ELF-1 (cell line): ENCODE measurements at places on chromosomes 11 and 22.

- no peak for DNase-seq
Measured at GRCh38 chr11:92830377-92831155, 138.9 kb upstream of the MTNR1B start.

- peak; percentile 22 for DNase-seq
Measured at GRCh38 chr11:10233581-10233980, 60.4 kb downstream of the SBF2 start.

DNA sequence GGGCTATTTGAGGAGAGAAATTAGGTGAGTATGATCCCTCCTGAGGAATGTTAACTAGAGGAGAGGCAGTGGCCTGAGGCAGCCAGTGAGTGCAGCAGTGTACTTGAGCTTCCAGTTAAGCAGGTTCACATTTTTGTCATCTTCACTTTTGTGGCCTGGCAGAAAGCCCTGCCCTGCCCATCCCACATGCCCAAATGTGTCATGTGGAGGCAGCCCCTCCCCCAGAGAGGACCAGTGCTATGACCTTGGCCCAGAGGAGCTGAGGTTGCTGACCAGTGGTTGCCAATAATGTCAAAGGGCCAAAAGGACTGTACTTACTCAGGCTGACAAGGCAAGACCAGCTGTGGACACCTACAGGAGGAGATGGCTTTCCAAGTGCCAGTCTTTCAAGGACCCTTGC lies 17.6 kb upstream of the GRK2 start:
- peak; percentile 83 for DNase-seq

DNA sequence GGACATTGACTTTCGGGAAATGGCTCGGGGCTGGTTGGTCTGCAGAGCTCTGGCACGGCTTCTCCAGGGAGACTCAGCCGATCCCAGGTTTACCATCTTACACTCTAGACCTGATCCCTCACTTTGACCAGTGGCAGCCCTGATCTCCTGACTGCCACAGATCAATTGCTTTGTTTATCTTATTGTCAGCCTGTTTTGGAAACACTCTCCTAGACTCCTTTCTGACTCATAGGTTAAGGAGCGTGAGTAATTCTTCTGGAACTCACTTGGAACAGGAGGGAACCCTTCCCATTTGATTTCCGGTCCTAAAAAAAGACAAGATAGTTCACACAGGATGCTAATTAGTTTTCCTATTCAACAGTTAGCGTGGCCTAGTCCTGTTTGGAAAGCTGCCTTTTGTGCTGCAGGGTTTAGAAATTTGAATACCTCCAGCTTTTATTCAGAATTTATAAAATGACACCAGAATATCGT lies 16.0 kb upstream of the BMAL1 start:
- peak; percentile 82 for DNase-seq

- peak; percentile 94 for DNase-seq
Measured at GRCh38 chr22:43883012-43883661, 8.7 kb downstream of the PNPLA5 start.

DNA sequence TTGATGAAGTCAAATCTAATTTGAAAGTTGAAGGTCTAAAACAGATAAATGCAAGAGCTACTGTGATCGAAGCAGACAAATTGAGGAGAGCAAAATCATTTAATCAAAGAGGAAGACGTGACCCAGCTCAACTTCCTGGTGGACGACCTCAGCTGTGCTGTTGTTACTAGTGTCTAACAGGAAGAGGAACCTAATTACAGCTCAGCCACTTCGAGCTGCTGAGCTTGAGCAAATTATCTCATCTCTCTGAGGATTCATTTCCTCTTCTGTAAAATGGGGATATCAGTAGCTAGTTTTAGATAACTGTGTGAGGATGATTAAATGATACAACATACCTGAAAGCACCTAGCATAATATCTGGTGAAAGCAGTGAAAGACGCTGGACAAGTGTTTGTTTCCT lies 48.6 kb upstream of the OLFML1 start:
- no peak for DNase-seq

DNA sequence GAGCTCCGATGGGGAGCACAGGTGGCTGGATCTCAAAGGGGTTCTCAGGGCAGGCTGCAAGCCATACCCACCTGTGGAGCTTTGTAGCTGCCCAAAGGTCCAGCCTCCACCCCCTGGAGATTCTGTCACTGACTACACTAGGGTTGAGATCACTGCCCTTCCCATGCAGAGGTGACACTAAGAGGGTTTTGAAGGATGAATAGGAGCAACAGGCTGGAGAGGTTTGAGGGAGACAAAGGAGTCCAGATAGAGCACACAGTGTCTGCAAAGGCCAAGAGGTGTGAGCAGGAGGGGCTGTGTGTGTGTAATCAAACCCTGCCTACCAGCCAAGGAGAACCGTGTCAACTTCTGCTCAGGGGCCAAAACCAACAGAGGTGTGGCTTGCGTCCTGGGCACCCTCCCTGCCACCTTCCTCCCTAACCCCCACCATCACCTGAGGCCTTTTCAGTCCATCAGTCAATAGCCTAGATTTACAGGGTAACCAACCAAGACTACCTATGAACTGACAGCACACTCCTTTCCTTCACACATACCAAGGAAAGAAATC lies 43.0 kb upstream of the WNT11 start:
- no peak for DNase-seq

- no peak for DNase-seq
Measured at GRCh38 chr11:26742966-26743365, 21.1 kb upstream of the SLC5A12 start.

DNA sequence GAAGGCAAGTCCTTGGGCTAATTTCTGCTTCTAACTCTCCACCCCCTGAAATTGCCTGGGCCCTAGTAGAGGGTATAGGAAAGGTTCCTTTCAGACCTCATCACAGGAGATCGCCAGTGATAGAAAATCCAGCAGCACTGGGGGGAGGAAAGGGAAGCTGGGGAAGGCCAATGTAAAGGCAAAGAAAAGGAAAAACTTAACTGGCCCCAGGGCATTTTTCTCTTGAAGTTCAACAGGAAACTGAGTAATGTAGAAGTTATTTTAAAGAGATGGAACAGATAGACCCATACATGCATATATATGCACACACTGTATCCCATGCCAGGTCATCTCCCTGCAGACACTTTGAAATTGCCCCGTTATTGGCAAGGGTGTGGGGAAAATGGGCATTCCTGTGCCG lies 134.0 kb downstream of the TRIM44 start:
- no peak for DNase-seq

DNA sequence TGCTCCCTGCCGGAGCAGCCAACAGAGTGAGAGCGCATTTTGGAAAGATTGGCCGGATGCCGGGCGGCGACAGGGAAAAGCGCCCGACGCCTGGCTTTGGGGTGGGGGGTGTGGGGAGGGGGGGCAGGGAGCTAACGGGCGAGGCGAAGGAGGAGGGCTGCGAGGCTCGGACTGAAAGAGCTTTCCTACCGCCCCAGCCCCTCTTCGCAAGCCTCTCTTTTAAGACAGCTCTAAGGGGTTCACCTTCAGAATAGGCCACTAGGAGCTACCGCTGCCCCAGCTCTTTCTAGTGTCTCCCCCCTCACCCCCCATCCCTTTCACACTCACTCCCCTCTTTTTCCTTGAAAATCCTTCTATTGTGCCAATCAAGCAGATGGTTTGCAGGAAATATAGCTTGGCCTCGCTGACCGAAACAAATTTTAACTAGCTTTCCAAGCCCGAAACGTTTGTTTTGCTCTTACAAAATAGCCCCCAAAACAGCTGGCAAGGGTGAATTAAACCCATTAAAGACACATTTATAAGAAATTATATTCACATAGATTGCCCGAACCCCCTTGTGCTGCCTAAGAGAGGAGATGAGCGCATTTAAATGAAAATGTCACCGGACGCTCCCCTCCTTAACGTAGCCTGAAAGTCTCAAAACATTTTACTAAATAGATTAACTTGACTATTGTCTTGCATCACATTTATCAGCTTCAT lies 3.7 kb upstream of the DBX1 start:
- no peak for DNase-seq

GRCh38 chr11:110077831-110078325 lies 15.3 kb upstream of the ZC3H12C start:
- DNase-seq: peak; percentile 26

DNA sequence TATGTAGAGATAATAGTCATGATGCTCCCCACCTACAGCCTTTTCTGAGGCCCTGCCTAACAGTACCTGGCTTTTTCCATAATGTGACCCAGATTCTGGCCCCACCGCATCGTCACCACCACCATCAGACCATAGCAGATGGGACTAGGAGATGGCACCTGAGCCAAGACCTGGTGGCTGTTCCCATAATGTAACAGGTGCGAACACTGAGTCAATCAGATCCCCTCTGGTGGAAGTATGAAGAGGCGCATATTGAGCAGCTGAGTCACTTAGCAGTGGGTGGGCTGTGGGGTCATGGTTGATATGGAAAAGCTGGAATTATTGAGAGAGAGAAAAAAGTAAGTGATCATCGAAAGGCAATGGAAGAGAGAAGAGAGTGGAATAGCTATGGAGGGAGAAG lies 578.0 kb upstream of the CADM1 start:
- no peak for DNase-seq

DNA sequence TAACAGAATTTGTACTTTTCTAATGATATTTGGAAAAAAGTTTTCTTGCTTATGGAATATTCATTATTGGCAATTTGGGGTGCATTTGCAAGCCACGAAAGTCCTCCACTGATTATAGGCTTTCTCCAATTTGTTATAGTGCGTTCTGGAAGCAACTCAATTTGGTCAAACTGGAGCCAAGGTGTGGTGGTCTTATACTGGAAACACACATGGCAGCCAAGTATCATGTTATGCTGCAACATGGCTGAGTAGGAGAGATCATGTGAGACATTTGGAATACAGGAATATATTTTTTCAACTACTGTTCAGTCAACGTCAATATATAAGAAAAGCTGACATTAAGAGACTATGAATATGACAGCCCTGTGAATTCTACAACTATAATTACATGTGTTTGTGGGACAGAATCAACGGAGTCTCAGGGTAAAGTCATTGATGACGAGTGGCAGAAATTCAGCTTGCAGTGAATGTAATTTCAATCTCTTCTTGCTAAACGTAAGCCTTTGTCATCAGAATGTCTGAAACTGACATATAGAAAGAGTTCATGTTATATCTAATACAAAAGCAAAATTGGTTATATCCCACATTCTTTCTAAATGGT lies 83.8 kb upstream of the FIBIN start:
- DNase-seq: no peak

GRCh38 chr22:37806409-37807333 lies 1.1 kb upstream of the GCAT start:
- DNase-seq: peak; percentile 60

DNA sequence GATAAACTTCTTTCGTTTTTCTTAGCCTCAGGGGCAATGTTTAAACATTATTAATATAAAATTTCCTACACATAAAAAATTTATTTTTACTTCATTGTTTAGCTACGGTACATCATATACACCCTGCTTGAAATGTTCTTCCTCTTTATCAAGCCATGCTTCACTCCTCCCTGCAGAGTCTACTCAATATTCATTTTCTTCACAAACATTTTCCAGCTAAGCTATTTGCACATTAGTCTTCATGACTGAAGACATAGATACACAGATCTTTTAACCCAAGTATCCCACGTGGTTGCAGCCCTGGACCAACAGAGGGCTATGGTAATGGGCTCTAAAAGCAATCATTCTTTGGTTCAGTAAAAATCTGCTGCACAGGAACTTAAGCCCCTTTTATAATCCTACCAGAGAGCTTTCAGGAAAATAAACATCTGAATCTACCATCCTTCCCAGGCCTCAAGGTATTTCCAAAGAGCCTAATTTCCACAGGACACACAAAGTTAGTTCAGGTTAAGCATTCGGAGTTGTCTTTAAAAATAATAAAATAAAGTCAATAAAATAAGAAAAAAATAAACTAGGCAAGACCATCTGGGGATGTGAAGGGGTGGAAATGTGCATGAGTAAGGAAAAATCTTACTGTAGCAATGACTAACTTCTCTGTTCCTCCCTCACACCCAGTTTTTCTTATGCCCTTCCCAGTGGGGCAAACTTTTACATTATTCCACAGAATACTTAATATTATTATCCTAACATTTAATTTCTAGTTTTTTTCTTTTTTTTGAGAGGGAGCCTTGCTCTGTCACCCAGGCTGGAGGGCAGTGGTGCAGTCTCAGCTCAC lies 21.6 kb upstream of the OR6X1 start:
- no peak for DNase-seq

DNA sequence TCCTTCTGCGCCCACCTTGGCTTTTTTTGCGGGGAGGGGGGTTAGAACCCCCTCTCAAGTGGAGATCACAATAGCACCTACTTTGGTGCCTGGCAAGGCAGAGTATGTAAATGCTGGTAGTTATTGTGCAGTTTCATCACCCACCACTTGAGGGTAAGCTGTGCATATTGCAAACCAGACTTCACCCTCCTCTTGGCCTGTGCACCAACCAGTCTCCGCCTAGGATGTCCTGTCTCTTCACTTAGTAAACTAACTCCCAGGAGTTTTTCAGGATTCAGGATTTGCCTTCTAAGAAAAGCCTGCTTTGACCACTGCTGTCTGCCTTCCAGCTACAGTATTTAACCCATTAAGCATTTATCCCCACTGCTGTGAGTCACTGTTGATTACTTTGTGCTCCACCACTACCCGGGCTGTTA lies 2.0 kb upstream of the UBXN1 start:
- DNase-seq: peak; percentile 57

DNA sequence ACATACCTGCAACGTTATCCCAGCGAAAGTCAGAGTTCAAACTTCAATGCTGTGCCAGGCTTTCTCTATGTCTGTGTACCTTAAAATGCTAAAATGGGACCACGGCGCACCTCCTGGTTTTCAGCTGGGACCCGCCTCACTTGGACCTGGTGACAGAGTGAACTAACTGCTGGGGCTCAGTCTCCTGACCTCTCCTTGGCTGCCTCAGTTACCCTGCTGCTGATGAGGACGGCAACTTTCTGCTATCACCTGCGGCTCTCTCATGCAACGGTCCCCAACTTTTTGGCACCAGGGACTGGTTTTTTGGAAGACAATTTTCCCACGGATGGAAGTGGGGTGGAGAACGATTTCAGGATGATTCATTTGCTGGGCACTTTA lies 402.8 kb downstream of the BRD1 start:
- no peak for DNase-seq

DNA sequence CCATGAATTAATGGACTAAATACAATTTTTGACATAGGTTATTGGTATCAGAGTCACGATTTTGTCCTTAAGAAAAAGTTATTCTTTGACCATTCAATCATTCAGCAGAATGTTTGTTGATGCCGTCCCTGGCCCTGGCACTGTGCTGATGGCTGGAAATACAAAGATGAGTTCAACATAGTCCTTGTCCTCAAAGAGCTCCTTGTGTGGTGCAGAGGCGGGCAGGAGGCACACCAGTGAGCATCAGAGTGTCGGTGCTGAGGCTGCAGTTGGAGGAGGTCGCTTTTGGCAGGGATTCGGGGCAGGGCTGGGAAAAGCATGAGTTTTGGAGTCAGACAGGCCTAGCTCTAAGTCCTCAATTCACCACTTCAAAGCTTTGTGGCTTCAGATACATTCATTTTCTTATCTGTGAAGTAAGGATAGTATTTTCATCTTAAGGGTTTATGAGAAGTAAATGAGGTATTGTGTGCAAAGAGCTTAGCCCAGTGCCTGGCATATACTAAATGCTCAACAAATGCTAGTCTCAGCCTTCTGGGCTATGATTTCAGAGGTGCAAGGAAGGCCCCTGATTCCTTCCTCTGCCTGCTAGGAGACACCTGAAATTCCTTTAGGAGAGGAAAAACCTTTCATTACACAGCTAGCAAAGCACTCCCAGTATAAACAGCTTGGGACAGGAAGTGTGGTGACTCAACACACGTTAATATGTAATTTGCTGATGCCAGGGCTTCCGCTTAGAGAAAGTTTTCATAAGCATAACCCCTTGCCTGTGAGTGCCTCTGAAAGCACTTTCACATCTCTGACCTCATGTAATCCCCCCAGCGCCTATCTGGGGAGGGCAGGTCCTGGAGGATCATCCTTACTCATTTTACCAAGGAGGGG lies 113.8 kb downstream of the NECTIN1 start:
- DNase-seq: no peak
